B cell (primary cell): ENCODE measurements at places on chromosomes 12 and 14. TPM values are rescaled to one million over a fixed set of nuclear protein-coding genes. Genes with fewer than 3 reads are reported as not detected.
A peak's percentile ranks its signal among the peaks of the same experiment; 100 is the strongest.

- no peak for DNase-seq
- no peaks in the 10 kb centered on the region for H3K27me3 ChIP-seq
- no peaks in the 10 kb centered on the region for H3K4me1 ChIP-seq
- no peaks in the 10 kb centered on the region for H3K36me3 ChIP-seq
- H3K27ac ChIP-seq: no peak overlapping the region
Measured at GRCh38 chr12:93272997-93273396, 104.7 kb upstream of the NUDT4 start.

- H3K4me1 ChIP-seq: peaks cover 7% of the 10 kb centered on the region
- no peaks in the 10 kb centered on the region for H3K36me3 ChIP-seq
- no peak overlapping the region for H3K27ac ChIP-seq
- H3K4me3 ChIP-seq: peak overlapping the region; percentile 20
- peaks cover 2% of the 10 kb centered on the region for H3K27me3 ChIP-seq
Measured at GRCh38 chr14:94180655-94181271, 6.6 kb downstream of the PPP4R4 start.

Gene SYT1
- polyA plus RNA-seq: 0.16 and 0.60 TPM in 2 replicates

DNA sequence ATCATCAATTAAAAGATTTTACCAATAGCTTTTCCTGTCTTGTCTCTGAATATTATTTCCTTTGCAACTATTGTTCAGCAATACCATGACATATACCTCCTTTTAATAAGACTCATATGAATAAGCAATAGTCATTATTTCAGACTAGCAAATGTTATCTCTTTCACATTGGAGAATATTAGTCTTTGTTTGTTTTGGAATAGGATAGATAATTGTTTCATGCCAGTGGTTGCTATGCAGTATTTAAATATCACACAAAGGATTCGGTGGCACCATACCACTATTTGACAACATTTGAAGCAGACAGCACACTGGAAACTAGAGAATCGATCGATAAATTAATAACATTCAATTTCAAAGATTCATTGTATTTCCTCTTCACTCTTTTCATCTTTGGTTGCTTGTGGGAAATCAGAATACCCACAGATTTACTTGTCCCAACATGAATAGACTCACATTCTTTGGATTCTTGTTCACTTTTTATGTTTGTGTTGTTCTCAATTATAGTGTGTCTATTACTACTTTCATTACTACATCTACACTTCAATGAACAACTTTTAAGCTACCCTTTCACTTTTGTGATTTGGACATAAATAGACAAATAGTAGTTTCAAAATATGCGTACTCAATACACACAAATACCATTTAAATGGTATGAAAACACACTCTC lies 42.7 kb upstream of the TBPL2 start:
- no peaks in the 10 kb centered on the region for H3K4me1 ChIP-seq
- no peaks in the 10 kb centered on the region for H3K36me3 ChIP-seq
- no peak overlapping the region for H3K27ac ChIP-seq
- H3K4me3 ChIP-seq: no peak overlapping the region
- H3K27me3 ChIP-seq: no peaks in the 10 kb centered on the region

DNA sequence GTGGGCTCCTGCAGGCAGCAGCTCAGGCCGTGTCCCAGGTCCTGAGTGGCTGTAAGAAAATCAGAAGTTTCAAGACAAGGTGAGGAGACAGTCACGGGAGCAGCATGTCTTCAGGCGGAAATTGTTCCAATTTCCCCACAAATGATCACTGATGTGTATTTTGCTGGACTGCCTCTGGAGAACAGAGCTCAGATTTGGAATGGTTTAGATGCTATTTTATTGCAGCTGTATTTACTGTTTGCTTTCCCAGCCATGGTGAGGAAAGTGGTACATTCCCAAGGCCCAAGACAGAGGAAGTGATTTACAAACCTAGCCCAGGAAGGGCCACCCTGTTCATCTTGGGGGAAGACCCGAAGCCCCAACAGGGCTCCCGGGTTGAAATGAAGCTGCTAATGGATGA lies 195.6 kb downstream of the CHST11 start:
- peaks cover 3% of the 10 kb centered on the region for H3K36me3 ChIP-seq
- DNase-seq: no peak
- no peak overlapping the region for H3K27ac ChIP-seq

DNA sequence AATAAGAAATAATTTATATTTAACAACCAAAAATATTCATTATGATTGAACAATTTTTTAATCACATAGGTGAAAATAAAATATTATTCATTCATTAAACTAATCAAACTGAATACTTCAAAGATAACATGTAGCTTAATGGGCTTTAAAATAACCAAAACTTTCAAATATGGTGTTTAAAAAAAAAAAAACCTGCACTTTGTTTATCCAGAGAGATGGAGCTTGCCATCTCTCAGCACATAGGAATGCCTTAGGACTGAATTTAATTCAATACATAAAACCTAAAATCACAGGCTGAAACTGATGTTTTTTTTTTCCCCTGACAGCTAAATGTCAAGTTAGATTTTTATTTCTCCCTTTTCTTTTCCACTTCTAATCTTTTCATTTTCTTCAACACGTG lies 14.4 kb upstream of the CCER1 start:
- no peaks in the 10 kb centered on the region for H3K36me3 ChIP-seq
- no peak for DNase-seq
- no peaks in the 10 kb centered on the region for H3K4me1 ChIP-seq
- H3K4me3 ChIP-seq: no peak overlapping the region
